Right ventricle myocardium superior (tissue), 1 donor: ENCODE measurements at places on chromosomes 11 and 22.
A peak's percentile ranks its signal among the peaks of the same experiment; 100 is the strongest.

GRCh38 chr11:693887-694562, 997 bp downstream of the DEAF1 start:
- DNase-seq, result no peak

GRCh38 chr22:39513791-39514190, 6.6 kb upstream of the ATF4 start:
- DNase-seq, result peak; percentile 37

GRCh38 chr22:22759371-22759770, 115.0 kb downstream of the GGTLC2 start:
- DNase-seq, result no peak

GRCh38 chr11:126800009-126800408, 200.6 kb downstream of the KIRREL3 start:
- DNase-seq, result no peak

GRCh38 chr11:59429924-59430516, 3.8 kb upstream of the OR5A2 start:
- DNase-seq, result no peak

DNA sequence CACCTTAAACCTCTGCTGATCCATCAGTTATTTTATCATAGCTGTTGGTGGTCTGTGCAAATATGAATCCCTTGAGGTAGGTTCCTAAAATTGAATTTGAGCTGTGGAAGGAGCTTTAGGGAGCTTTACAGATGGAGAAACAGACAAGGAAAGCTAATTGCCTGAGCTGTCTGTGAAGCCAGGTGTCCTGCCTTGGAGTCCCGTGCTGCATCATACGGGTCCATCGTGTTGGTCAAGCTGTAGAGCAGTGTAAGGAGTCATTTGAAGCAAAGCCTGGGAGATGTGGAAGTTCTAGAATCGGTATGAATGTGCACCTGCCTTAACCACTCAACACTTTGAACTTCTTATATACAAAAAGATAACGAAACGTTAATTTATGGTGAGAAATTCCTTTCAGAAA, 1.0 kb downstream of the POLA2 start:
- DNase-seq, result no peak

- peak; percentile 74 for DNase-seq
Measured at GRCh38 chr11:1050581-1051355, 14.2 kb upstream of the MUC6 start.

- no peak for DNase-seq
Measured at GRCh38 chr22:50567721-50568252, 5.1 kb upstream of the SYCE3 start.

DNA sequence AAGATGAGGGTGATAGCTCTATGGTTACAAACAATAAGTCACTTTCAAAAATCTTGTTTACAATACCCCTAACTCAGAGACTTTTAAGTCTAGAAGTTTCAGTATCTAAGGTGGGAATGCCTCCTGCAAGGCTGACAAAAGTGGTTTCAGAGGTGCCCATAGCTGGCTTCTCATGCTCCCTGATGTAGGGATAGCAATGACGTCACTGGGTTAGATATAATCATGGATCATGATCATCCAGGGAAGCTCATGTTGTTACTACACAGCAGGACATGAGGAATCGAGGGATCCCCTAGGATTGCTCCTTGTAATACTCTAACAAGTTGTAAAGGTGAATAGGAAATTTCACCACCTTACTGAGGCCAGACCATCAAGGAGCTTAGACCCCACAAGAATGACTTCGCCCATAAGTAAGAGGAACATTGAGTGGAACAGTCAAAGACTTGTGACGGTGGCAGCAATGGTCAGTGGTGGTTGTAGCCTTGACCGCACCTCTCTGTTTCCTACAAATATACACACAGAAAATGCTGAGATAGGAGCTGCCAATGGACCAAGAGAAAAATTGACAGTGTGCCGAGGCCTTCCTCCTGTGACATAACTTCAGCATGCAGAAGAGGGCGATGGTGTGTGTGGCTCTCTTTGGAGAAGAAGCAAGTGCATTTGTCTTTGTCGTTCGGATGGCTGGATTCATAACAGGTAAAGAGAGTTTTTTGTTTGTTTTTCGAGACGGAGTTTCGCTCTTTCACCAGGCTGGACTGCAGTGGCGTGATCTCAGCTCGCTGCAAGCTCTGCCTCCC, 15.6 kb downstream of the APOL4 start:
- DNase-seq, result no peak

DNA sequence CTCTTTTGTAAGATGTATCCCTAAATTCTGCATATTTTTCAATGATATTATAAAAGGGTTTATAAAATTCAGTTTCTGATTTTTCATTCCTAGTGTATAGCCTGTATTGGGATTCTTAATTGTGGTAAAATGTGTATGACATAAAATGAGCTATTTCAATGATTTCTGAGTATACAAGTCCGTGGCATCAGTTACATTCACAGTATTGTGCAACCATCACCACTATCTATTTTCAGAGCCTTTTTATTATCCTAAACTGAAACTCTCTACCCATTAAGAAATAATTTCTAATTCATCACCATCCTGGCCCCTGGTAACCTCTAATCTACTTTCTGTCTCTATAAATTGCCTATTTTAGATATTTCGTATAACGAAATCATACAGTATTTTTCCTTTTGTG, 39.8 kb downstream of the EIF3F start:
- DNase-seq, result no peak

DNA sequence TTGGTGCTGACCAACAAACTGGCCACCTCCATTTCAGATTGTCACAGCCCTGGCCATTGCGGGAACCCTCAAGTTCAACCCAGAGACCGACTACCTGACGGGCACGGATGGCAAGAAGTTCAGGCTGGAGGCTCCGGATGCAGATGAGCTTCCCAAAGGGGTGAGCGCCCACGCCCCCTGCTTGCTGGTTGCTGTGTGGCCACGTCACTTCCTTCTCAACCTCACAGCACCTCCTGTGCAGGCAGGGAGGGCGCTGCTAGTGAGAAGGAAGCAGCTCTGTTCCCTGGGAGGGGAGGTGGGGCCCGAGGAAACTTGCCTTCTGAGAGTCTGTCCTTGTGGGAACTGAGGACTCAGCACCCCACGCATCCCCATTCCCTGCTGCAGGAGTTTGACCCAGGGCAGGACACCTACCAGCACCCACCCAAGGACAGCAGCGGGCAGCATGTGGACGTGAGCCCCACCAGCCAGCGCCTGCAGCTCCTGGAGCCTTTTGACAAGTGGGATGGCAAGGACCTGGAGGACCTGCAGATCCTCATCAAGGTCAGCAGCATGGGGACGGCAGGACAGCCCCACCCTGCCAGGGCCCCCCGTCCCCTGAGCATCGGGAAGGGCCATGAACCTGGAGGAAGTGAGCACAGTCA, 19.3 kb downstream of the POLR3H start:
- no peak for DNase-seq

- DNase-seq, result no peak
Measured at GRCh38 chr11:6354651-6355485, 34.6 kb upstream of the CAVIN3 start.

GRCh38 chr11:37456746-37457145, 858.7 kb upstream of the RAG2 start:
- no peak for DNase-seq

DNA sequence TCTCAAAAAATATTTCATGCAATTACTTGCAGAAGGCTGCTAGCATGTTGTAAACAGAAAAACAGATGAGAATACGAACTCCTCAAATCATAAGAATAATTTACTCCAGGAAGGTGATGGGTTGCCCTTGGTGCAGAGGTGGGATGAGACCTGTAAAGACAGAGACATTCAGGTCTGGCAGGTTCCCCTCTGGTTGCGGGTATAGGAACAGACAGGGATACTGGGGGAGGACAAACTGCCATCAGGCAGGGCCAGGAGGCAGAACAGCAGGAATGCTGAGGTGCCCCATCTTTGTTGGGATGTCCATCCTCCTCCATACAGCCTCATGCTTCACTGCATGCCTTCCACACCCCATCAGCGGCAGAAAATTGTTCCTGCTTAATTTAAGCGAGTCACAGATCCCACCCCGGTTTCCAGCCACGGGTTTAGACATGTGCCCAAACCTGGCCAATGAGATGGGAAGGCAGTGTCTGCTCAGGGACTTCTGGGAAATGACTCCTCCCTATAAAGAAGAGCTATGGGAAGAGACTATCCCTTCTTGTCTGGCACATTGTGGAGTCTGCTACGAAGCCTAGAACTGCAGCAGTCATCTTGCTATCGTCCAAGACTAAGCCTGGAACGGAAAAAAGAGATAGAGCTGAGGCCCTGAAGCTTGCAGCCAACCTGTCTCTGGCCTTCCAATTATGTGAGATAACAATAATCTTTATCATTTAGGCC, 23.1 kb upstream of the IRAG1 start:
- DNase-seq, result no peak

DNA sequence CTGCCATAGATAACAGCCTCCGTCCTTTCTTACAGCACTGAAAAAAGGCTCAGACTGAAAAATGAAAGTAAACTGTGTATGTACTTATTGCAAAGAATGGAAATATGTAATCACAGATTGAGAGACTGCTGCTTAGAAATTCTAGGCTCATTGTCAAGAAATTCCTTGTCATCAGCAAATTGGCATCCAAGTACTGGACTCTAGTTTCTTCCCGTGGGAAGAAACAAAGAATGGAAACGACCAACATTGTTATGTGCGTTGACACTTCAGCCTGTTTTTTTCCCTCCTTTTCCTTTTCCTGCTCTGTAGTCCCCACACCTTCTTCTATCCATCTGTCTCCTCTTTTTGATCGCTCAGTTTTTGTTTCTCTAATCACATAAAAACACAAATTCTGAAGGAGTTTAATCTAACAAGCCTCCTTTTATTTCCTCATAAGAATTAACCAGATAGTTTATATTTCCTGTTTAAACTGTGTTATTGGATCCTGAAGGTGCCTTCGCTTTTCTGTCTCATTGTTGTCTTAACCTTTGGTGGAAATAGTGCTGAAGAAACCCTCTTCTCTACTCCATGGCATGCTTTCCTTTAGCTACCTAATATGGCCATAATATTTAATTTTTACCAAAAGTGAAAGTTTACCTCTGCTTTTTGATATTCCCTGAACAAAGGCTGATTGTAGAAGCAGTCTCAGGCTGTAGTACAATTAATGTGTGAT, 20.0 kb upstream of the CASP12 start:
- DNase-seq, result no peak

GRCh38 chr22:45314786-45315185, 5.1 kb downstream of the FAM118A start:
- DNase-seq, result no peak

DNA sequence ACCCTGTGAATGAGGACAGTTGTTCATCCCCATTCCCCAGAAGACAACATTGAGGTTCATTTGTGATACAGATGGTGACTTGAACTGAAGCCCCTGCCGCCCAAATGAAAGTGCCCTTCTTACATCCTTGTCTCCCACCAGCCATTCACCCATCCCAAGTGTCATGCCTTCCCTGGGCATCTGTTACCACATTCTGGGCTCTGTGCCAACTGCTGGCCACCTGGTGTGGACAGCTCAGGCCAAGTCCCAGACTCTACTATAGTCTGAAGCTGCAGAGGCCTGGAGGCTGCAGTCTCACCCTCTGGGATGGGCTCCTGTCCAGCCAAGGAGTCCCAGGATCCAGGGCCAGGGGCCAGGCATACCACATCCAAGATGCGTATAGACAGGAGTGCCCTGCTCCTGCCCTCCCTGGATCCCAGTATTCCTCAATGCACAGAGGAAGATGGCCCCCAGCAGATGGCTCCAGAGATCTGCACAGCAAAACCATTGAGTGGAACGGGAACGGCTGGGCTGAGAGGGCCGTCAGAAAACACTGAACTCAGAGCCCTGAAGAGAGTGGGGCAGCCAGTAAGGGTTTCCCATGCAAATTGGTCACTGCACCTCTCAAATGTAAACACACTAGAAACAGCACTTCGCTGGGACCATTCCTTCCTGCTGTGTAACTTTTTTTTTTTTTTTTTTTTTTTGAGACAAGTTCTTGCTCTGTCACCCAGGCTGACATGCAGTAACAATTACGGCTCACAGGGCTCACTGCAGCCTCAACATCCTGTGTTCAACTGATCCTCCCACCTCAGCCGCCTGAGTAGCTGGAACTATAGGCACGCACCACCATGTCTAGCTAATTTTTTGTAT, 22.8 kb downstream of the ARRB1 start:
- DNase-seq, result peak; percentile 76

GRCh38 chr11:97702951-97703350, 1313.1 kb downstream of the JRKL start:
- no peak for DNase-seq
